ENCODE measurements at places on chromosomes 4 and X.
A peak's percentile ranks its signal among the peaks of the same experiment; 100 is the strongest.

GRCh38 chr4:38787693-38788092 lies 4.9 kb upstream of the TLR10 start:
- DNase-seq: no peak

- no peak for DNase-seq
These were observed 2.1 kb downstream of the GAB3 start for GRCh38 chrX:154748712-154749339.

GRCh38 chrX:139828033-139828432 lies 104.8 kb downstream of the ATP11C start:
- DNase-seq: no peak

DNA sequence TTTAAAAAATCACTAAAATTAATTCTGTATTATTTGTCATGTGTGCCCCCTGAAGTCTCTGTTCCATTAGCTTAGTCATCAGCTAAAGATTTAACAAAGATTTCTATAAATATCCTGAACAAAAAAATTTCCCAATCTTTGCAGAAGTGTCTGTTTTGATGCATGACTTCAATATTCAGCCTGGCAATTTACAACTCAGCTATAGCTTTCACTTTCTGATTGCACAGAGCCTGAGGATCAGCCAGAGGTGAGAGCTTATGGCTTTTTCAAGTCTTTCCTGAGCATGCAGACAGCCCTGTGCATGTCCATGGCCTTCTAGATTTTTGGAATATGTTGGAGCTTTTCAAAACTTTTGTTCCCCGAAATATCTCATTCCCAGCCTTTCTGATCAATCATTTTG lies 420.1 kb downstream of the ZNF674 start:
- no peak for DNase-seq

DNA sequence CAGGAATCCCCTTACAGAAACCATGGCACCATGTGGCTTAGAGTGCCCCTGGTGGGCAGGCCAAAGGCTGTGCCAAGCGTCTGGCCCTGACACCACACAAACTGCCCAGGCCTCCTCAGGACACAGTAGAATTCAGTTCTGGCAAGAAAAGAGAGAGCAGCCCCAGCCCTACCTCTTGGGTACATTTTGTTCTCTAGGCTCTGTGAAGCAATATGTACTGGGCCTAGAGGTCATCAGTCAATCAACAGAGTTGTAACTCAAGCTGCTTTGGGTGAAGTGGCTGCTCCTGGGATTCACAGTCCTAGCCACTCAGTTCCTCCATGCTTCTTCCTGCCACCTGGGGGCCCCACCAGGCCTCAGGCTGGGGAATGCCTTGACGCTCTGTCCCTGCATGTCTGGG lies 158.1 kb upstream of the MAMLD1 start:
- no peak for DNase-seq

GRCh38 chr4:13349096-13349495 lies 135.0 kb downstream of the RAB28 start:
- DNase-seq: no peak

DNA sequence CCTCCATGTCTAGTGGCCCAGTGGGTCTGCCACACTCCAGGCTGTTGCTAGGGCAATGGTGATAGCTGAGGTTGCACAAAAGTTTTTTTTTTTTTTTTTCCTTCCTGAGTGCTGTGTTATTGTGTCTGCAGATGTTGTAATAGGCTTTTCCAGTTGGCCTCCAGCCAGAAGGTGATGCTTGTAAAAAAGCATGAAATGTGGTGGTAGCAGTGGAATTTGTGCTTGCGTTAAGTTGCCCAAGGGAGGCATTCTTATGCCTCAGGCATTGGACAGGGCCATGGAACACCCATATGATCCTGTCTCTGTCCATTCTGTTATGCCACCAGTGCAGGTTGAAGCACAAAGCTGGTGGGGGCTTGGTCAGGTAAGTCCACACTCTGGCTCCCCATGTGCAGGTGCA lies 660.5 kb upstream of the SPANXN1 start:
- no peak for DNase-seq

DNA sequence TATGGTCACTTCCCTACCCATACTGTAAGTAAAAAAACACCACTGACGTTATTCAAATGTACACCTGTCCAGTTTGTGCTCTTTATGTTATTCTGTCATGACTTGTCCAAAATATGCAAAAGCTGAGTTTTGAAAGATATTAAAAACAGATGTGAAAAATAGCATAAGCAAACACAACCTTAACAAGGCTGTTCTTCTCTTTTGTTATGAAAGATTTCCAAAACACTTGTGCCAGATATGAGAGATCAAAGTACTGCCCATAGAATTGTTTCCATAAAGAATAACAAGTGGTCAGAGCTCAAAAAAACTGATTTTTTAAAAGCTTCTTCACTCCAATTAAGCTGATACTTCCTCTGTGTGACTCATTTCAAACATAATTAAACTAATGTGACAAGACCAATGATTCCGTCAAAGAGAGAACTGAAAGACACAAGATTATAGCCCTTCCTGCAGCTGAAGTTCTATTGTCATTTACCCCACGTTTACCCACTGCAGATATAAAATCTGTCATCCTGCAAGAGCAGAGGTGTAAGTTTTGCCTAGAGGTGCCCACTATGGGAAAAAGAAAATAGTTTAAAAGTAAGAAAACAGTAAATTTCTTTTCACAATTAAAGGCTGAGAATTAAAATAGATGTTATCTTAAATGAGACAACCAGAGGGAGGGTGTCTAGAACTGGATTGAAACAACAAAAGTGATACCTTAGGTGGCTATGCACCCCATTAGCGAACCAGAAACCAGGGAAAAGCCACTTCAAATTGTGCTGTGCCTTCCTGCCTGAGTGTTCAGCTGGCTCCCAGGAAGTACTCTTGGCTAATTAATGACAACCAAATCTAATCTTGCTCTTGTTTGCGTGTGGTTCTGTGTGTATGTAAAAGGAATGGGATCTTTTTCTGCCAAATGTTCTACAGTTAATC lies 30.1 kb downstream of the RASSF6 start:
- no peak for DNase-seq

- DNase-seq: no peak
These were observed 47.4 kb upstream of the GPM6B start for GRCh38 chrX:13864264-13864663.

- peak; percentile 66 for DNase-seq
These were observed at the start of gene GPRASP1 for GRCh38 chrX:102651242-102652011. Gene GPRASP1, plus strand, starts transcription at chrX:102651483. Its CDS starts 2,431 bp downstream, at chrX:102653914.
